ENCODE measurements at places on chromosomes 11 and 22.

DNA sequence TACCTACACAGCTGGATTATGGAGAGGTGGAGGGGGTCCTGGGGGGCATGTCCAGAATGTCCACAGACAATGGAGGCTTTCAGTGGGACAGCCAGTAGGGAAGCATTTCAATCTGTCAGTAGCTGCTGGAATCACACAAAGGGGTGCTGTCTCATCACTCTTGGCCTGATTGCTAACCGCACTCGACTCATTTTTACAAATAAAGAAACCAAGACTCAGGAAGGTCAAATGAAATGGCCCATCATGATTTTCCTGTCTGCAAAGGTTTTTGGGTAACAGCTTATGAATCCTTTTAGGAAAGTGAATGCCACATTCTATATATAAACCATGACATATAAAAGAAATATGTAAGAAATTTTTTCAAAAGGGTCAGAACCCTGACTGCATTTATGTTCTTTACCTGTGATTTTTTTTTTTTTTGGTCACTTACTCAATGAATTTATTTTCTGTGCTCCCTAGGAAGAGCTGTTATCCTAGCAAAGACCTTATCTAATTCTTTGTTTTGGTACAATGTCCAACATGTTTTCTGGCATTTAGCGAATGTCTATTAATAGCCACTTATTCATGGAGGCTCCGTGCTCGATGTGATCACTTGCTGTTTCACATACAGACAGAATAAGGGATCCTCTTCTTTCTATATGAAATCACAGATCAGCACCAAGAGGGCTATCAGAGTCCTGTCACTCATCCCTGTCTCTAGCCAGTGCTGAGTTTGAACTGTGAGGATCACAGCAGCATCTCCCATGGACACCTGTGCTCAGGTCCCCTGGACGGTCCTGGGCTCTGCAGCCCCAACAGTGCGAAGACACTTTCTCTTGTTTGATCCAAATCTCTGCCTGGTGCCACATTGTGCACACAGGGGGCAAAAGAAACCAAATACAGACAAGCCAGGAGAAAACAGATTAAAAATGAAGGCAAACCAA is 979.7 kb downstream of the NTM start:
- peak; percentile 7 for DNase-seq

- DNase-seq = no peak
These were observed 299.9 kb downstream of the DCDC1 start for GRCh38 chr11:31069447-31070205.

GRCh38 chr11:114813189-114813718 is 134.9 kb downstream of the NXPE2 start:
- no peak for DNase-seq

DNA sequence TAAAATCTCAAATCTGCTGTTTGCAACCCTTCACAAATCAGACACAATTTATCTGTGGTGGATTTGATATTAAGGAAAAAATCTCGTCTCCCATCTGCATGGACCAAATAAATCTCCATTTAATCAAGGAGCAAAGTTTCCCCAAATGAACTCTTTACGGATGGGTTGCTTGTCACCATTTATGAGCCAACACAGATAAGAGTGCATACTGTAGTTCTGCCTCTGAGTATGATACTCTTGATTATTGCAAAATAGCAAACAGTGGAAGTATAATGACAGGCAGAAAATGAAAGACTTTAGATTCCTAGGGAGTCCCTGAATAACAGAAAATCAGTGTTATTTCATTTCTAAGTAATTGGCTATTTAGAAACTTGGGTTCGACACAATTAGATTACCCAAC is 1395.9 kb downstream of the FAM181B start:
- no peak for DNase-seq

DNA sequence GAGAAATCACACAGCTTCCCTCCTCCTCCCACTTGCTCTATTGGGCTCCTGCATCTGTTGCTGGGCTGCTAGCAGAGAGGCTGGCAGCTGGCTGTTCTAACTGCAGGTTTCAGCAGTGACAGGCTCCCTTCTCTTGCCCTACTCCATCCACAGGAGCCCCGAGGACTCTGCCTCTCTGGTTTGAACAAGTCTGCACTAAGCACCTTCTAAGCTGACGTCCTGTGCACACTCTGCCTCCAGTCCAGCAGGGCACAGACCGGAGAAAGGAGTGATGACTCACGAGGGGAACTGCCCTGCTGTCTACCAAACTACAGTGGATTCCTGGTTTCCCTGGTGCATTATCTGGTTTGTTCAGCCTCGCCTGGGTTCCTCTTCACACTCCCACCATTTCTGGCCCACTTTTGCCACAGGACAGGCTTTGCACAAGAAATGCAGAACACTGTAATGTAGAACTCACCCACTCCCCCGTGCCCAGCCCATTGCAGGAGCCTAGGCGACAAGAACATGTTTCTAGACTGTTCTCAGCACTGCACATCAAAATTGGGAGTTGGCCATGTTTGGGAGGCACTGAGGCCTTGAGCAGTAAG is 26.0 kb downstream of the IL10RA start:
- peak; percentile 13 for DNase-seq

DNA sequence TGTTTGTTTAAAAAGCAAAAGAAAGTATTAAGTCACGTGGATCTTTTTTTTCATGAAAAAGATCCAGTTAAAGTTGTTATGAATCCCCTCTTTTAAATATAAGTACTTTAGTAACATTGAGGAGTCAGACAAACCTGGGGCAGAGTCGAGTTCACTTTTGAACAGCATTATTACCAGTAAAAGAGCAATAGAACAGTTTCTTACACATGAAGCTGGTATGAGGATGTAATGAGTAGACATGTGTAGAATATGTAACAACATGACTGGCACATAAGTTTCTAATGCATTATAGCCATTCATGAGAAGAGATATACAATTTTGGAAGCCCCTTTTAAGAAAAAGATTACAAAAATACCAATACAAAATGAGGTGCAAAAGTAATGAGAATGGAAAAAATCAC is 7.6 kb upstream of the MUC15 start:
- no peak for DNase-seq

DNA sequence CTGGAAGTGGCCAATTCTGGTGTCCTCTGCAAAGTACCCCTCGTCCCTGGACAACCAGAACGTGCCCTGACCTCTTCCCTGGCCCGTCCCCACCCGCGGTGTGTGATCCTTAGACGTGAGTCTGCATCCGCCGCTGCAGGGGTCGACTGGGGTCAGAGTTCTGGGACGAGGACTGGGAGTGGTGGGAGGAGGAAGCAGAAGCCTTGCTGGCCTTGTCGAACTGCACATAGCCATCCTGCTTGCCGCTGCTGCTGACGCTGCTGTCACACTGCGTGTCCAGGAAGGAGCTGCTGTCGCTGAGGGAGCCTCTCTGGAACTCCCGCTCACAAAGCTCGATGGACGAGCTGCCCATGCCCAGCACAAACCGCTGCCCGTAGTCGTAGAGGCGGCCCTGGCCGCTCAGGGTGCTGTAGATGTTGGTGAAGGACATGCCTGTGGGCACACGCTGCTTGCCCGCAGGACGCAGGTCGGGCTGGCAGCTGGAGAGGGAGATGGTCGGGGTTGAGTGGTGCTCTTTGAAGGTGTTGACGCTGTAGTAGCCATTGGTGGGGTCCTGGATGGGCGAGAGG is 69.1 kb downstream of the ST3GAL4 start:
- DNase-seq = no peak

GRCh38 chr11:32429477-32429876 is 5.9 kb downstream of the WT1 start:
- no peak for DNase-seq

- peak; percentile 90 for DNase-seq
These were observed 33.4 kb downstream of the SIK2 start for GRCh38 chr11:111635706-111636045.

DNA sequence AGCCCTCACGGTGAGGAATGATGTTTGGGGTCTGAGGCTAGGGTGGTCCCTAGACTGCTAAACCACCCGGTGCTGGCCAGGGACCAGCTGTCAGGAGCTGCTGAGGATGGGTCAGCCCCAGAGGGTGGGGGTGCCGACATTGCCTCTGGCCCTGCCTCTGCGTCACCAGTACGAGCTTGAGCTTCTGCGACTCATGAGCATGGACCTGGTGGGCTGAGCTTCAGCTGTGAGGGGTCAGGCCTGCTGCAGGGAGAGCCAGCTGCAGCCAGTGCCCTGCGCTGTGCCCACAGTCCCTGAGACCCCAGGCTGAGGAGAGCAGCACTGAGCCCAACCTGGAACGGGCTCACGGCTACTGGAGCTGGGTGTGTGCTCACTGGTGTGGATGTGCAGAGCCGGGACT is 7.0 kb downstream of the DERL3 start:
- DNase-seq = no peak

DNA sequence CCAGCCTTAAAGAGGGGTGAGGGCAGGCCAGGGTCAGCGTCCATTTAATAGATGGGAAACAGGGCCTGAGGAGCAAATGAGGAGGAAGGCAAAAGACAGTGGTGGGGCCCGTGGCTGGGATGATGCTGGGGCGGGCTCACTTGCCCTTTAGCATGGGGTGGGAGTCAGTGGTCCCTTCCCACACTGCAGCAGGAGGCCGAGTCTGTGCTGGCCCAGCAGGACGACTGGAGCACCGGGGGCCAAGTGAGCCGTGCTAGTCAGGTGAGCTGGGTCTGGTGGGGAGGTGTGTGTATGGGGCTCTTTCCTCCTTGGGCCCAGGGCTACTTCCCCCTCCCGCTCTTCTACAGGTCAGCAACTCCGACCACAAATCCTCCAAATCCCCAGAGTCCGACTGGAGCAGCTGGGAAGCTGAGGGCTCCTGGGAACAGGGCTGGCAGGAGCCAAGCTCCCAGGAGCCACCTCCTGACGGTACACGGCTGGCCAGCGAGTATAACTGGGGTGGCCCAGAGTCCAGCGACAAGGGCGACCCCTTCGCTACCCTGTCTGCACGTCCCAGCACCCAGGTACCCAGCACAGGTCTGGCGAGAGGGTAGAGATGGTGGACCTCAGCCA is 12.8 kb downstream of the SCYL1 start:
- DNase-seq = no peak

GRCh38 chr11:117734601-117735024 is 62.4 kb downstream of the DSCAML1 start:
- DNase-seq = no peak

GRCh38 chr11:12922980-12923507 is 86.1 kb upstream of the RASSF10 start:
- DNase-seq = peak; percentile 80

- no peak for DNase-seq
These were observed 37.5 kb downstream of the TNRC6B start for GRCh38 chr22:40215266-40215665.

- peak; percentile 52 for DNase-seq
These were observed 5.9 kb upstream of the BDNF start for GRCh38 chr11:27705873-27706820.

GRCh38 chr11:34356576-34356912 is 1.3 kb downstream of the ABTB2 start:
- peak; percentile 44 for DNase-seq

- DNase-seq = no peak
These were observed 296.7 kb upstream of the ANO5 start for GRCh38 chr11:21896216-21896615.

DNA sequence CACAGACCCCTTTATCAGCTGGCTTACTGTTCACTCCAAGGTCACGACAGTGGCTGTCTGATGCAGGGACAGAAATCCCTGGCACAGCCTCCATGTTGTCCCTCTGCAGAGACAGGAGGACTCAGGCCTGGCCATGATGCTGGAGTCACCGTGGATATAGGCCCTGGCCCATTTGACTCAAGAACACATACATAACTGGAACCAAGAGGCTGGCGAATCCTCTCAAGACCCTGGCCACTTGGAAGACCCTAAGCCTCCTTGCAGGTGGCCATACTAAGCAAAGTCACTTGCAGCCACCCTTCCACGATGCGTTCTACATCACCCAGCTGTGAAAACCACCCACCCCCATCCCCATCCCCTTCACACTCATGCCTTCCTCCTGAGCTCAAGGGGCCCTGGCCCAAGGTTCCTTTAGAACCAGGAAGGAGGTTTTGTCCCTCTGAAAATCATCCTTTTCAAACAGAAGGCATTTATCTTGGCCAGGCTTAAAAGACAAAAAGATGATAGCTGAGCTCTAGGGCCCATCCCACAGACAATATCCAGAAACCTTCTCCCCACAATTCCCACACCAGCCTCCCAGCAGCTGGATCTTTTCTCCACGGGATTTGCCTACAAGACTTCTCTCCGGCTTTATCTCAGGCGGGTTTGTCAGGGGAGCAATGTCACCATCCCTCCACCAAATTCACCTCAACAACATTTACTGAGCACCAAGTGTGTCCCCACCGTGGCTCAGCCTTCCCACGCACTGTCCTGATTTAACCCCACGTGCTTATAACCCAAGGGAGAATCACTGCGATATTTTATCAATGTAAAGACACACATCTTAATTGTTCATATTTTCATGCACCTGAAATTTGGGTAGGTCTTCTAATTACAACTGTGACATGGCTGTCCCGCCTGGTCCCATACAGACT is 123.4 kb upstream of the SERPIND1 start:
- DNase-seq = no peak

DNA sequence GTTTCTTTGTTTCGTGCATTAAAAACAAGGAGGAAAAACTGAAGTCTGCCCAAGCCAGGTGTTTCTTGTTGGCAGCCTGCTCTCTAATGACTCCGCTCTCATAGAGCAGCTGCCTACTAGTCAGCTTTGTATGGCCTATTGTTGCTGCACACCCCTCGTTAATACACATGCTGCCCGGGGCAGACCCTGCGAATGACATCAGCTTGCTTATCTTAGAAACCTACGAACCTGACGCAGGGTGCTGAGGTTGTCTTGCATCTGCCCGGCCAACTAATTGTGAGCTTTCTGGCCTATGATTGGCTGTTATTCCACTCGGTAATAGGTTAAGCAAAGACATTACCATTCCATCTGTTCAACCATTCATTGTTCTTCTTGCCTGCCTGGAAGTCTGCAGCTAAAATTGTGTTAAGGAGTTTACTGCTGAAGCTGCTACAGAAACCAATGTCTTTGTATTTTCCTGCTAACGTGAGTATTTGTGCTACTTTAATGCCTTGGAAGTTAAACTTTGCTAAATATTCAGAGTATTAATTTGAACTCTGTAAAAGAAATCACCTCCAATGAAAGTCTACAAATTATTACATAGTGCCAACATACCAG is 37.5 kb downstream of the ZC3H12C start:
- DNase-seq = peak; percentile 40

GRCh38 chr11:68053981-68054812 is 15.4 kb downstream of the TCIRG1 start:
- no peak for DNase-seq

- no peak for DNase-seq
These were observed at the start of gene FGF3 for GRCh38 chr11:69818603-69819441. Gene FGF3 (minus strand): TSS chr11:69819416. CDS start chr11:69818933, 483 bp downstream.

DNA sequence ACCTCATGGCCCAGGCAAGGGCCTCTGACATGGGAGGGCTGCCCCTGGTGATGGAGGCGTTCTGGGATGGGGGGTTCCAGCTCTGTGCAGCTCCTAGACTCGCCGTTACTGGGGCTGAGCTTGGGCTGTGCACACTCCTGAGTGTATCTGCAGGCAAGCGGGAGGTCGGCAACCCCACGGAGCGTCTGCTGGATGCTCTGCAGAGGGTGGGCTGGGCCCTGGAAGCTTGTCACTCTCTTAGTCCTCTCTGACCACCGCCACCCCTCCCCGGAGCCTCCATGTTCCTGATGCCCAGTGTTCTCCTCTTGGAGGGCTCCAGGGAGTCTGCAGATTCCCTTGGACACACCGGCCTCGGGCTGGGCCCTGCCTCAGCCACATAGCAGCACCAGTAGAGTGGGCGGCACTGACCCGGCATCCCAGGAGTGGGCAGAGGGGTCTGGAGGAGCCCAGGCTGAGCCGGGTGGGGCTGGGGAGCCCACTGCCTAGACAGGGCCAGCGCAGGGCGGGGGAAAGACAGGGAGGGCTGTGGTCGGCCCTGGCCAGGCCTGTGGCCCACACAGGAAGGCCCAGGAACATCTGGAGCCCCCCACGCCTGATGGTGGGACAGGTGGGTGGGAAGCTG is 20.6 kb upstream of the MUC5B start:
- no peak for DNase-seq

GRCh38 chr11:111409915-111410314 is 30.8 kb upstream of the POU2AF1 start:
- no peak for DNase-seq
